ENCODE measurements at places on chromosomes 6 and 20.
A peak's percentile ranks its signal among the peaks of the same experiment; 100 is the strongest.

- DNase-seq = peak; percentile 23
Observed at GRCh38 chr20:36384022-36384619, 78.0 kb downstream of the DLGAP4 start.

DNA sequence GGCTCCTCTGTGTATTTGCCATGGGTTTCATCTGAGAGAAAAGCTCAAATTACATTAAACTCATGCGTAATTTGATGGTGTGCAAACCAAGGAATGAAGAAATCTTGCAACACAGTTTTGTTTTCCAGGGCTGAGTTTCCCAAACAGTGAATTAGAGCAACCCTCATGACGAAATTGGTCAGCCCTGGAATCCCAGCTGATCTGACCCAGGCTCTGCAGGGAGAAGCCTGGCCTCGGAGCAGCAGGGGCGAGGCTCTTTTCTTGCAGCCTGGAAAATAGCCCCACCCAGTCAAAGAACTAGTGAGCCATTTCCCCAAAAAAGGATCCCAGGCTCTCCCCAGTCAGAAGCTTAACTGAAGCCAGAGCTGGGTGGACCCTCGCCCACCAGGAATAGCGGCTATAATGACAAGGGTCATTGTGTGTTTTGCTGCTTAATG lies 107.3 kb upstream of the SNX9 start:
- no peak for DNase-seq

DNA sequence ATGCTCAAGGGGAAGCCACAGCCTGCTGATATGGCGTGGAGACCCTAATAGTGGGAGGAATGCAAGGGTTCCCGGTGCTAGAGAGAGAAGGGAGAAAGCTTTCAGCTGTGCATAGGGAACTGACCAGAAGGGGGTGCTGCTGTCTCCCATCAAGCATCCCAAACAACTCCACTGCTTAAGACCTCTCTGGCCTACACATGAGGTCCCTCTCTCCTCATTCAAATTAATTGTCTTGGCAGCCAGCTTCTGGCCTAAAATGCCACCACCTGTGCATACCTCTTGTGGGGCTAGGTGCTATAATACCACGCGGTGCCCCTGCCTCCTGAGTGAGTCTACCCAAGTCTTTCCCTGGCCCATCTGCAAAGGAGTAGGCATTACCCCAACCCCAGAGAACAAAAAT lies 14.5 kb downstream of the ADISSP start:
- DNase-seq = peak; percentile 63

DNA sequence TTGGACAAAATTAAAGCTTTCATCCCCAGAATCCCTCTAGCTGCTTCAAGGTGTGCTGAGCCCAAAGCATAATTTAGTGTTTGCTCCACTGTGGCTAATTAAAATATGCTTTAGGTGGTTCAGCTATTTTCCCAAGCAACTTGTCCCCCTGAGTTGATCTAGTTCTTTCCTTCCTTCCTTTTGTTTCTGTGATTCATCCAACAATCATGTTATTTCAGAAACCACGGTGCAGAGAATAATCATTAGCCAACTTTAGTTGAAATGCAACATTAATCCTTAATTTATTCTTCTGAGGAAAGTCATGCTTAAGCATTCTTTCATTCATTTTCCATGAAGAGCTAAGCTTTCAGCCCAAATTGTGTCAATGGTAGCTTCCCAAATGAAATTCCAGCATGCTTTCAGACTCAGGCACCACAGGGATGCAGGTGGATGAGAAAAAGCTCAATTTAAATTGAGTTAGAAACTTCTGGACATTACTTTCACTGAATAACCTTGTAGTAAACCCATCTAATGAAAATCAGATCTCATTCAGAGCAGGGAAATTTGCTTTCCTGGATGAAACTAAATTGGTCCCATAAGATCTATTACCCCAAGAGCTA lies 209.0 kb upstream of the NT5E start:
- DNase-seq = no peak

DNA sequence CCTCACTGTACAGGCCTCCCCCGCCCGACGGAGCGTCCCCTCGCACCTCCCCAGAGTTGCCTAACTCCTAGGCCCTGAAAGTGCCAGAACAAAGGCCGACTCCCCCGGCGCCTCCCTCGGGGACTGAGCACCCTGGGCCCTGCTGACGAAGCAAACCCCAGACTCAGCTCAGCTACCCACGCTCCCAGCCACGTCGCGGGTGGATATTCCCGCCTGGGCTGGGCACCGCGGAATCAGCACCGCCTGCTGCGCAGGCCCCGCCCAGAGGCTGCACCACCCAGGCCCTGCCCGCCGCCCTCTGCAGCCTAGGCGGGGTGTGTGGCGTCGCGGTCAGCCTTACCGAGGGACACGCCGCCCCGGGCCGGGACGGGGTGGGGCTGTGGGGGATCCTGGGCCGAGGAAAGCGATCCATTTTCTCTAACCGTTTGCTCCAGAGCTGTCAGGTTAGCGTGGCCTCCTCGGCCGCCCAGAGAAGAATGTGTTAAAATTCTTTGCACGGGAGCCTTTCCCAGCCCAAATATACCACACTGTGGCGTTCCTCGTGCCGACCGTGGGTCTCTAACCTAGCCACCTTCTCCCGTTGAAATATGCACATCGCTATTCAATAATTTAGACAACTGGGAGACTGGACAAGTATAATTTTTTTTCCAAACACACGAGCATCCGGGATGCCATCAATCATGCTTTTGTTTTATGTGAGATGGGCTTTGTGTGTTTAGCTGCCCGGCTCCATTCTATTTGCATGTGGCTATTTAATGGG lies 31.4 kb downstream of the TFAP2A start:
- DNase-seq = no peak

GRCh38 chr6:45532721-45533210 lies 155.0 kb upstream of the SUPT3H start:
- no peak for DNase-seq

GRCh38 chr6:142810952-142811514 lies 133.9 kb downstream of the HIVEP2 start:
- DNase-seq = no peak
